ENCODE measurements at places on chromosomes 3 and 15.

DNA sequence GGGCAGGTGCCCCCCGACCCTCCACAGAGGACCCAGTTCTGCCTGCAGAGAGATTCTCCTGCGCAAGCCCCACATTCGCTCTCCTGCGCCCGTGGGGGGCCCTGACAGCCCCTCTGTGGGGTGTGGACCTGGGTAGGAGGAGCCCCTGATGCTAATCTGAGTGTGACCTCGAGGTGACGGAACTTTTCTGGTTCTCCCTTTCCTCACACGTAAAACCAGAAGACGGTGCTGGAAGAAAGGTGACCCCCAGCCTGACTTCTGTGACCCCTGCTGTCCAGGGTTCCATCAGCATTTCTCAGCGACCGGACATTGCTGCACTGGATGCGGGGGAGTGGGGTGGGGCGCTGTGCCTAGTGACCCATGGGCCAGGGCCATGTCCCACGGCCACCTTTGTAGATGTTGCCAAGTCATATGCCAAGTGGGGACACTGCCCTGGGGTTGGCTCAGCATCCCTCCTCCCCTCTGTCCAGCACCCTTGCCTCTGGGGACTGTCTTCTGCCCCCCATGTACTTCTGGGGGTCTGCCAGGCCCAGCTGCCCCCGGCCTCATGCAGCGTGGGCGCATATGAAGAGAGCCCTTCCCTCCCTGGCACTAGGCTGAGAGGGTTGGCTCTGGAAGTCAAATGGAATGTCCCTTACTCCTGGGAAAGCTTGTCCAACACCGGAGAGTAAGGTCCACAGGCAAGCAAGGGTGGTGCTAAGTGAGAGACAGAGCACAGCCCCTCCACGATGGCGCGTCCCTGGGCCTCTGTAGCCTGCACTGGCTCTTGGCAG lies 129.1 kb upstream of the MEF2A start:
- no peak for DNase-seq

DNA sequence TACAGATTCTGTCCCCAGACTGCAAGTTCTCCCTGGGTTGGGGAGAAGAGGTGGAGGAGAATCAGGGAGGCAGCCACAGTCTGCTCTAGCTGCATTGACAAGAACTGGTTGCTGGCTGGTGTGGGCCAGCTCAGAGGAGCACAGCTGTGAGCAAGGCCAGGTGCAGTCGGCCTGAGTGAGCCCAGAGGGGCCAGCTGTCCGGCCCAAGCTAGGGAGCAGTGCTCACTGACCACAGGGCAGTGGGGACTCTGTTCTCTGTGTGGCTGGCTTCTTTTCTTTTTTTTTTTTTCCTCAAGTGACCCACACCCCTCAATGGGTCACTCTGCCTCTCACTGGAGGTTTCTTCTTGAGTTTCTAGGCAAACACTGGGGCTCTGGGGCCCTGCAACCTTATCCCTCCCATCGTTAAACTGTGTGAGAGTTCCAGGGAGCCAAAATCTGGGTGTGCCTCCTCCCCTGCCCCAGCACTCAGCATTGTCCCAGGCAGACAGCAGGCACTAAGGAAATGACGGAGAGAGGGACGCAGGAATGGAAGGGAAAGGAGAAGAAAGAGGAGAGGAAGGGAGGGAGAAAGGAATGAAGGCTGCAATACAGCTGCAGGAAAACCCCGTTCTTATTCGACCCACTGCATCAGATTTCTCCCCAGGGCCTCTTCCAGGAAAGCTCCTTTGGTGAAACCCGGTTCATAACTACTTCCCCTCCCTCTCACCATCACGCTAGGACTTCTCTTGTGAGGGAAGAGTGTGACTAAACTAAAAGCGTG lies 37.7 kb upstream of the HES1 start:
- DNase-seq, result no peak

GRCh38 chr3:27281671-27282150 lies 87.5 kb downstream of the NEK10 start:
- DNase-seq, result no peak

DNA sequence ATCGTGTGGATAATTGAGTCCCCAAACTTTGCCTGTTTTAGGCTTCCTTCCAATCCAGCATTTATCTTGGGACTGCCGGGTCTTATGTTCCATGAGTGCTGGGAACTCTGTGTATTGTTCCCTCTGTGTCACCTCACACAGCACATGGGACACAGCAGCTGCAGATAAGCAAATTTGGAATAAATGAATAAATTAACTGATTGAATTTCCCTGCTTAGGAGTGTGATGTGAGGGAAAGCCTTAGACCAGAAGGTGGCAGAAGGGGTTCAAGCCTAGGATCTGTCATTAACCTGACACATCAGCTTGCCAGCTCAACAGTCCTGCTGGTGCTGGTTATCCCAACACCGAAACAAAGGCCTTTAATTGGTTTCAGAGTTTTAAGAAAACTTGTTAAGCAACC lies 114.3 kb downstream of the OXSM start:
- no peak for DNase-seq
